Lower leg skin (tissue), 4 donors: ENCODE measurements at places on chromosomes 4 and X.

GRCh38 chr4:151921386-151921785, 160.6 kb upstream of the GATB start:
- no peak for DNase-seq

GRCh38 chr4:97662133-97662532, 481.1 kb downstream of the STPG2 start:
- DNase-seq: no peak

GRCh38 chrX:19889582-19890342, 2.4 kb upstream of the SH3KBP1 start:
- no peak for DNase-seq

- no peak for DNase-seq
These were observed 36.6 kb upstream of the UGT2A1 start for GRCh38 chr4:69689599-69689998.

GRCh38 chr4:112386071-112386470, 88.9 kb downstream of the ALPK1 start:
- DNase-seq: no peak

GRCh38 chrX:48541140-48541814, 1.8 kb downstream of the TBC1D25 start:
- DNase-seq: no peak

DNA sequence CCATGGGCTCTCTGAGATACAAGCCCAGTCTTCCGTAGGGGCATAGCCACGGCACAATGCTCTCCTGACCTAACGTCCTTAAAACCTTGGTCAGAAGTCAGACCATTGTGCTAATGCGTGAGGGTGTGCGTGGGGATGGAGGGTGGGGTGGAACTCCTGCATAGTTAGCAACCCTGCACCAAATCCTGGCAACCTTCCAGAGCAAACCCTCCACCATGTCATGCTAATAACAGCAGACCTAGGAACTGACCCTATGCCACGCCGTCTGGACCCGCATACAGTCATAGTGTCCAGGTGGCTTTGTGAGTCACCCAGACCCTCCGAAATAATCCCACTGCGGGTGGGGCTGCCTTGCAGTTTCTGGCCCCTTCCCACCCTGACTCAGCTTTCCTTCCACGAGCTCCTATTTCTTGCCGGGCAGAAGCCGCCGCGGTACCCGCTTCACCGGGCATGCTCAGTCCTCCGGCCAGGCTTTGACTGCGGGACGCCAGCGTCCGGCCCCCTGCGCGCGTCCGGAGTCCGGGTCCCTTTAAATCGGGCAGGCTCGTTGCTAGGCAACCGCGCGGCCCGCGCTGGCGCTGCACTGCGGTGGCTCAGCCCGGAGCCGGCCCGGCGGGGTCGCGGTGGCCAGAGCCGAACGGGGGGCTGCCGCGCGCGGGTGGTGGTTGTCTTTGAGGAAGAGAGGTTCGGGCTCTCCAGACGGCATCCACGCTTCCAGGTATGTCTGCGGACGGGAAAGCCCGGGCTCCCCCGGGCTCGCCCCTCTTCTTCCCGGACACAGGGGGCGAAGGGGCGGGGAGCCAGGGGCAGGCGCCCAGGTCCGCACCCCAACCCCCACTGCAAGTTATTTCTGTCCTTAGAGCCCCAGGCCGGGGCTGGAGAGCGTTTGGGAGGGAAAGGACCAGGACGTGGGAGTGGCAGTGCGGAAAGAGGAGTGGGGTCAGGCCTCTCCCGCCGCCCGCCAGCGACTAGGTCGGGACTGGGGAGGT, at the start of gene CCDC160:
Gene CCDC160 (plus strand): TSS at position 557 of the 989 bp plus-strand sequence. CDS start 7,619 bp downstream, outside the sequence.
- no peak for DNase-seq

DNA sequence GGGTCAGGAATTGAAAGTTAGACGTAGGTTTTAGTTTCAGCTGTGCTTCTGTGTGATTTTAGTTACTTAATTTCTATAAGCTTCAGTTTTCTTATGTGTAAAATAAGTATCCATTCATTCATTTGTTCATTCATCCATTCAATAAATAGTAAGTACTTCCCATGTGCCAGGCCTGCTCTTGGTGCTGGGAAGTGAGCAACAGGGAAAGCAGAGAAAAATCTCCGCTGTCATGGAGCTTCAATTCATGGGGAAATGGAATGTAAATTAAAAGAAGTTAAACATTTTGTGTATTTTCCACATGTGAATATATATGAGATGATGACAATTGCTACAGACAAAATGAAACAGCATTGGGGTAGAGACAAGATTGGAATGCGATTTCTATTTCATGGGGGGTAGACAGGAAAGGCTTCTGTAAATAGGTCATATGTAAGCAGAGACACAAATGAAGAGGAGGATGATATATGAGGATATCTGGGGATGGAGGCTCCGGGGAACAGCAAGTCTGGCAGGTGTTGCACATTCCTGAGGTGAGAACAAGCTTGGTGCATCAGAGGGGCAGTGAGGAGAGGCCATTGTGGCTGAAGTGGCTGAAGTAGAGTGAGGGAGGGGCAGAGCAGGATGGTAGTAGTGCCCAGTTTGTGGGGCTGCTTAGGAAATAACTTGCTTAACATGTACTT, 66.2 kb downstream of the FHIP1A start:
- DNase-seq: peak; percentile 48

GRCh38 chr4:78656968-78657445, 105.4 kb downstream of the ANXA3 start:
- no peak for DNase-seq
